Stimulated activated CD4-positive, alpha-beta T cell treated with anti-CD3 and anti-CD28 coated beads, TNF-alpha, amount 100 ng/mL, for 24 hours (primary cell): ENCODE measurements at places on chromosomes 5 and 9.

DNA sequence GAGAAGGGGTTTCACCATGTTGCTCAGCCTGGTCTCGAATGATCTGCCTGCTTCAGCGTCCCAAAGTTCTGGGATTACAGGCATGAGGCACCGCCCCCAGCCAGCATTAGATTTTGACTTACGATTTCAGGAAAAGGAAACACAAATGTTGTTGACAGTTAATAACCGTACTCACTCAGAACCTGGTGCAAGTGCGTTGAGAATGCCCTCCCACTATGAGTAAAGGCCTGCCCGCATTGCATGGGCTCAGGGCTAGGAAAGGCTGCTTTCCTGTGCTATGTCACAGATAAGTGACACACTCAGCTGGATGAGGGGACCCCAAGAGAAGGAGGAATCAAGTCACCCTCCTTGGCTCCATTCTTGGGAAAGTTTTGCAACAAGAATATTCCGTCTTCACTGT lies 42.4 kb downstream of the NDST1 start:
- no peak for DNase-seq

- DNase-seq: no peak
Observed at GRCh38 chr5:107887166-107887943, 216.6 kb upstream of the EFNA5 start.

DNA sequence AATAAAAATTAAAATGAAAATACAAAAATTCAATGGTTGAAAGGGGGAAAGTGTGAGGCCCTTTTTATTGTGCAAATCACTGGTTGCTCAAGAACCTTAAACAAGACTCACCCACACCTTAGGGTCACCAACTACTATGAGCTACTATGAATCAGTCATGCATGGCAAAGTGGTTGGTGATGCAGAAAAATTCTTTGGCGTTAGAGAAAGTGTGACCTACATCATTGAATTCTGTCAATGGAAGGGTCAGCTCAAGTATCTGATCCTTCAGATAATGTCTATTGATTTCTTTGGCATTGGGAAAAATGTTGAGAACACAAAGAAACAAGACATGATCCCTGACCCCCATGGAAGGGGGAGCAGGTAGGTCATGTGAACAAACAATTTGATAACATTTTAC lies 149.7 kb upstream of the ADCY2 start:
- no peak for DNase-seq

- no peak for DNase-seq
Observed at GRCh38 chr9:78669591-78669990, 372.7 kb downstream of the PSAT1 start.

DNA sequence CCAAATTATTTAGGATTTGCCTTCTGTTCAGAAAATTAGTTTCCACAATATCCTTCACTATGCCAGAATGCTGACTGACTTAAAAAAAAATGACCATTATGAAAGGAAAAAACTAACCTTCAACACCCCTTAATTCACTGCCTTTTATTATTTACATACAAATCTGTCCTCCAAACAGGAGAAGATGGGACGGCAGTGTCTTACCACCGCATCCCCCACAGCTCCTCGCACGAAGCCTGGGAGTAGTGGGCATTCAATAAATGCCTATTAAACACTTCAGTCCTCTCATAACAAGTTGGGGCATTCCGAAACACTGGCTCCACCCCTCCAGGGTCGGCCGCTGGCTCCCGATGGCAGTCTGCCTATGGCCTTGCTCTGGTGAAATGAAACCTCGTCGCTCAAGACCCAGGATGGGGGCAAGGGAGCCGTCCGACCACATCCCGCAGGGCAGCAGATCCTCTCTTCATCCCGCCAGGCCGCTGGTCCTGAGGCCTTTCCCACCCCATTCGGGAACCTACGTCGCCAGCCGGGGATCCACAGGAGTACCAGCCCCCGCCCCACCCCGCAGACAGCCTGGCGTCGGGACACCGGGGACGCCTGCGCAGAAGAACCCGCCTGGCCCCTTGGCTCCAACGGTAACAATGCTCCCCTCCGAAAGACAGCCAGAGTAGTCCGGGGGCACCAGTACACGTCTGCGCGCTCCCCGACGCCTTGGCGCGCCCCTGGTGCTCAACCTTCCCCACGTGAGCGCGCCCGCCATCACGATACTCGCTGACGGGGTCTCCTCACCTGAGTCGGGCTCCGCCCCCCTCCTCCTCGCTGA lies 613 bp downstream of the ZBTB5 start:
- DNase-seq: no peak

- DNase-seq: no peak
Observed at GRCh38 chr9:121545150-121545874, 45.7 kb upstream of the GGTA1 start.

- DNase-seq: no peak
Observed at GRCh38 chr9:103899866-103900265, 194.2 kb upstream of the SMC2 start.

DNA sequence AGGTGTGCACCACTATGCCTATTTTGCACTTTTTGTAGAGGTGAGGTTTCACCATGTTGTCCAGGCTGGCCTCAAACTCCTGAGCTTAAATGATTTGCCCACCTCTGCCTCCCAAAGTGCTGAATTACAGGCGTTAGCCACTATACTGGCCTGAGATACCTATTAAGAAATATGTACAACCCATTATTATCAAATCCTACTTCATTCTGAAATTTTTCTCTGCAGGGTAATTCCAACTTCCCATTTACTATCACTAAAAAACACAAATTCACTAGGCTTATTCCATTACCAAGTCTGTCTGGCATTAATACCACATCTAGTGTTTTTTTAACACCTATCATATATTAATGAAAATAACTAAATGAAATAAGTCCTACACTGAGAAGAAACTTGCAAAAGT lies 18.2 kb downstream of the PPP2CA start:
- no peak for DNase-seq

GRCh38 chr5:126334760-126335159 lies 88.4 kb upstream of the GRAMD2B start:
- DNase-seq: no peak
